ENCODE measurements at places on chromosomes 7 and 10. TPM values are rescaled to one million over a fixed set of nuclear protein-coding genes. Genes with fewer than 3 reads are reported as not detected.

Gene ELOVL3
- not detected for total RNA-seq

DNA sequence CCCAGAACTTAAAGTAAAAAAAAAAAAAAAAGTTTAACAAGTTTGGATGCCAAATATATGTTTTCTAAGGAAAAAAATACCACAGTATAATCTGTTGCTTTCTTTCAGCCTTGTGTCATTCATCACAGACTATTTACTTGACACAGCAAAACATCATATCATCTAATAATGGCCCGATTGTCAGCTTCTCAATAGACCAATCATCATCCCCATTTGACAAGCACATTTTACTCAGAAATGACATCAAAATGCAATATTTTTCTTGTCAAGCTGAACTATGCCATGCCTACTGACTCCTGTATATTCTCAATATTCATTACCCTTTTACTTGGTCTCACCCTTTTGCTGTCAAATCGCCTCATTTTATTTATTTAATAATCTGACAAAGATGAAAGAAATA is 249.7 kb downstream of the NRG3 start:
- no peaks in the 10 kb centered on the region for H3K4me1 ChIP-seq
- no peak for DNase-seq
- no peaks in the 10 kb centered on the region for H3K27me3 ChIP-seq
- H3K27ac ChIP-seq, result no peak overlapping the region

DNA sequence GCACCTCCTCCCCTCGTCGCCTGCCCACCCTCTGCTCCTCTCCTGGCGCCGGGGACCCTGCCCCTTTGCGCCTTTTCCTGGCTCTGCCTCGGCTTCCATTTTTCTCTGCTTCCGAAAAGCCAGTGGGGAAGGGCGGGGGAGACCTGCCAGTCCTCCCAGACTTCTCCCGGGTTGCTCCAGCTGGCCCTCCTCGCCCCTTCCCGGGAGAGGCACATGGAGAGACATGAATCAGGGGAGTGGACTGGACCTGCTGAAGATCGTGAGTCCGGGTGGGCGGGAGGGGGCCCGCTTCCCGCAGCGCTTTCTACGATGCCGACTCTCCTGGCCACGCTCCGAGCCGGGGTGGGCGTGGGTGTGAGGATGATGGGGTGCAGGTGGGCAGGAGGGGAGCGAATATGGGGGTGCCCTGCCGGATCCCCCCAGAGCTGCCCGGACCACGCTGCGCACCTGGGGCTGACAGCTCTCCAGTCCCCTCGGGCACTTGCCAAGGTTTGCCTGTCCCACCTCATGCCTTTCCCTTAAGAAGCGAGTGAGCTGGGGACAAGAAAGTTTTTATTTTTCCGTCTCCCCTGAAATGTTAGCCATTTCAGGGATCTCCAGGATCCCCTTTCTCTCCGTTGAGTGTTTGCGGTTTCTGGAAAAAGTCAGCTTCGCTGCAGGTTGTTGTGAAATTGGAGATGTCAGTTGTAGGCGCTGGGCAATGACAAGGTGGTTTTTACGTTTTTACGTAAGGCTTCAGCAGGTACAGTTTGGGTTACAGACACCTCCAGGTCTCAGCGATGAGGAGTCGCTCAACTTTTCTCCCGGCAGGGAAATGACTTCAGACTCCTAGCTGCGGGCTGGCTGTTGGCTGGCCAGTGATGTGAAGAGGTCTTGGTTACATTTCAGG is 977 bp downstream of the CACNB2 start:
- DNase-seq, result no peak
- no peaks in the 10 kb centered on the region for H3K36me3 ChIP-seq
- peaks cover 75% of the 10 kb centered on the region for H3K27me3 ChIP-seq
- H3K4me1 ChIP-seq, result peaks cover 12% of the 10 kb centered on the region
- peak overlapping the region; percentile 66 for H3K4me3 ChIP-seq

DNA sequence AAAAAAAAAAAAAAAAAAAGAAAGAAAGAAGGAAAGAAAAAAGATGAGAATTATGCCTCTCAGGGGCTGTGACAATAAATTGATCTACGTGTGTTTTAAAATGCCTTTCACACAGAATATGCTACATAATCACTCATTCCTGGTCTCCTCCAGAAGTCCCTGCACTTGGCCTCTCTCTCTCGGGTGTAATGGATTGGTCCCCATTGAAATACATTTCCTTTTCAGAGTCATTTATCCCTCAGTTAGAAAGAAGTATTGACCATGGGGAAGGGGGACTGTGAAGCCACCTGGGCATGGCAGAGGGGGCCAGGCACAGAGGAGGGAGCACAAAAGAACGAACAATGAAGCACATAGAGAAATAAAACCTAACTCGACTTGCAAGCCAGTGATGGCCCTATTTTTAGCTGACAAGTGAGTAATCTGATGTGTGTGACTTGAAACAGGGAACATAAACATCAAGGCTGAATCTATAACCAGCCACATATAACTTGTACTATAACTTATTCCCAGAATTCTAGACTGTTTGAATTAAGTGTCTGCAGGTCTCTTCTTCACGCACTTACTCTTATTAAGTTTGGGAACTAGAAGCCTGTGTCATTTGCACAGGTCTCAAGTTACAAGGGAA is 490.8 kb downstream of the KCNMA1 start:
- no peaks in the 10 kb centered on the region for H3K36me3 ChIP-seq
- peaks cover 75% of the 10 kb centered on the region for H3K4me1 ChIP-seq
- H3K27ac ChIP-seq, result peak overlapping the region; percentile 89
- H3K27me3 ChIP-seq, result no peaks in the 10 kb centered on the region
- no peak for DNase-seq

Gene CTAGE4
- 1.3 TPM for total RNA-seq

- peaks cover 9% of the 10 kb centered on the region for H3K4me1 ChIP-seq
- no peak overlapping the region for H3K4me3 ChIP-seq
- no peak for DNase-seq
- no peak overlapping the region for H3K27ac ChIP-seq
Observed at GRCh38 chr10:63866747-63867140, 345.5 kb downstream of the REEP3 start.

DNA sequence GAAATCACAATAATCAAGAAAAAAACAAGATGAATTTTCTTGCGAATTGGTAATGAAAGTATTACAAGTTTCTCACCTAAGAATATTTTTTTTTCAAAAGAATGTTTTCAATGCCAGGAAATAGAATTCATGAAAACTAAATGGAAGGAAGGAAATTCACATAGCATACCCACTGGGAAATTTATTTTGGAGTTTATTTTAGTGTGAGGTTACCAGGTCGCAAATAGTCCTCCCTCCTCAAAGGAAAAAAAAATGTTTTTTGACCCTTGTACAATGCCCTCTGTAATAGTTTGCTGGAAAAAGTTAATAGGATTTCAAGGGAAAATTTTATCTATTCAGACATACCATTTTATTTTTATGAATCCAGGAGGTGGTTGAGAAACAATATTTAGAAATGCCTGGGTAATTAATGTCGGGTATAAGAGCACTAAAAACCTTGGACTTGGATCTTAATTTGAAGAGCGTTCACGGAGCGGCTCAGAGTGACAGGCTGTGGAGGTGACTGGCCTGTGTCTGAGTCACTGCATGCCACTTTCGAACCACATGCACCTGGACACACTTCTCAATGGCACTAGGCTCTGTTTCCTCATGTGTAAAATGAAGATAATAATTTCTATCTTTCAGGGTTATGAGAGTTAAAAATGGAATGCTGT is 28.2 kb downstream of the CUBN start:
- DNase-seq, result no peak
- H3K4me3 ChIP-seq, result no peak overlapping the region
- peaks cover 8% of the 10 kb centered on the region for H3K4me1 ChIP-seq
- no peak overlapping the region for H3K27ac ChIP-seq

DNA sequence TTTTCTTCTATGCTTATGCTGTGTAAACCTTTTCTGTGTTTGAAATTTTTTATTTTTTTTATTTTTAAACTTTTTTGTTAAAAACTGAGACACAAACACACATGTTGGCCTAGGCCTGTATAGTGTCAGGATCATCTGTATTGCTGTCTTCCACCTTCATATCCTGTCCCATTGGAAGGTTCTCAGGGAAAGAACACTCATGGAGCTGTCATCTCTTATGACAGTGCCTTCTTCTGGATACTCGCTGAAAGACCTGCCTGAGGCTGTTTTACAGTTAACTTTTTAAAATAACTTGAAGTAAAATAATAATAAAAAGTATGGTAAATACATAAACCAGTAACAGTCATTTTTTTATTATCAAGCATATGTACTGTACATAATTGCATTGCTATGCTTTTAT is 34.1 kb downstream of the CREM start:
- no peak for DNase-seq
- H3K36me3 ChIP-seq, result peaks cover 7% of the 10 kb centered on the region
- H3K4me1 ChIP-seq, result no peaks in the 10 kb centered on the region
- no peaks in the 10 kb centered on the region for H3K27me3 ChIP-seq

- no peak overlapping the region for H3K4me3 ChIP-seq
- no peaks in the 10 kb centered on the region for H3K27me3 ChIP-seq
- DNase-seq, result peak; percentile 65
- H3K36me3 ChIP-seq, result no peaks in the 10 kb centered on the region
- no peak overlapping the region for H3K27ac ChIP-seq
Observed at GRCh38 chr10:47418966-47419365, 34.9 kb upstream of the ZNF488 start.

GRCh38 chr7:149772241-149772955 is 990 bp downstream of the ZNF467 start:
- no peak for DNase-seq
- H3K4me3 ChIP-seq, result peak overlapping the region; percentile 72
- H3K36me3 ChIP-seq, result peaks cover 5% of the 10 kb centered on the region
- H3K27ac ChIP-seq, result no peak overlapping the region
- peaks cover 12% of the 10 kb centered on the region for H3K27me3 ChIP-seq

GRCh38 chr10:122548407-122549085 is 12.0 kb upstream of the DMBT1 start:
- H3K36me3 ChIP-seq, result no peaks in the 10 kb centered on the region
- DNase-seq, result no peak
- no peaks in the 10 kb centered on the region for H3K4me1 ChIP-seq
- H3K27me3 ChIP-seq, result peaks cover 6% of the 10 kb centered on the region
- no peak overlapping the region for H3K27ac ChIP-seq

Gene CLRN3
- total RNA-seq, result not detected

DNA sequence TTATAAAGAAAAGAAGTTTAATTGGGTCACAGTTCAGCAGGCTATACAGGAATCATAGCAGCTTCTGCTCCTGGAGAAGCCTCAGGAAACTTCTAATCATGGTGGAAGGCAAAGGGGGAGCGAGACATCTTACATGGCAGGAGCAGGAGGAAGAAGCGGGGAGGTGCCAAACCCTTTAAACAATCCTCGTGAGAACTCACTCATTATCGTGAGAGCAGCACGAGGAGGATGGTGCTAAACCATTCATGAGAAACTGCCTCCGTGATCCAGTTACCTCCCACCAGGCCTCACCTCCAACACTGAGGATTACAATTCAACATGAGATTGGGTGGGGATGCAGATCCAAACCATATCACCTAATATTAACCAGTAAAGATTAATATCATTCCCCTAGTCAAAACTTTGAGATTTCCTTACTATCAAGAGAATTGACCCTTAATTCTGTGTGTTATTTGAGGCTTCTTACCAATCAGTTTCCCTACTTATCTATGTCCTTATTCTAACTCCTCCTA is 1.6 kb upstream of the SMO start:
- peaks cover 4% of the 10 kb centered on the region for H3K36me3 ChIP-seq
- peaks cover 13% of the 10 kb centered on the region for H3K4me1 ChIP-seq
- H3K4me3 ChIP-seq, result no peak overlapping the region
- no peak overlapping the region for H3K27ac ChIP-seq
- no peak for DNase-seq
- H3K27me3 ChIP-seq, result no peaks in the 10 kb centered on the region

Gene BET1
- 29.3 TPM for total RNA-seq
